ENCODE measurements at places on chromosomes 4 and X.

GRCh38 chr4:100834616-100835015 lies 316.8 kb upstream of the EMCN start:
- DNase-seq = no peak

DNA sequence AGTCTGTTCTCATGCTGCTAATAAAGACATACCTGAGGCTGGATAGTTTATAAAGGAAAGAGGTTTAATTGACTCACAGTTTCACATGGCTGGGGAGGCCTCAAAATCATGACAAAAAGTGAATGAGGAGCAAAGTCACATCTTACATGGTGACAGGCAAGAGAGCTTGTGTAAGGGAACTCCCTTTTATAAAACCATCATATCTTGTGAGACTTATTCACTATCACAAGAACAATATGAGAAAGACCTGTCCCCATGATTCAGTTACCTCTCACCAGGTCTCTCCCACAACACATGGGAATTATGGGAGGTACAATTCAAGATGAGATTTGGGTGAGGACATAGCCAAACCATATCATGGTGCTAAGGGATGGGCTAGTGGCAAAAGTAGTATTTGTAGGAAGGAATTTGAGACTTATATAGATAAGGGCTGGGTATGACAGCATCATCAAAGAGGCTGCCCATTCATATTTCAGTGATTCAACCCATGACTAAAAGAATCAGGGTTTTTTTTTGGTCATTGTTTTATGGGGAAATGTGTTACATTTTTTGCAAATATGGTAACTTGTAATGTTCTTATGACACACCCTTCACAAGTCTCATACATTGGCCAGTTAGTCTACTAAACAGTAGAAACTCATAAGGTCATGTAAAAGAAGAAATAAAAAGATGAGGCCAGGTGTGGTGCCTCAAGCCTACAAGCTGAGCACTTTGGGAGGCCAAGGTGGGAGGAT lies 34.7 kb downstream of the NUP62CL start:
- DNase-seq = no peak

DNA sequence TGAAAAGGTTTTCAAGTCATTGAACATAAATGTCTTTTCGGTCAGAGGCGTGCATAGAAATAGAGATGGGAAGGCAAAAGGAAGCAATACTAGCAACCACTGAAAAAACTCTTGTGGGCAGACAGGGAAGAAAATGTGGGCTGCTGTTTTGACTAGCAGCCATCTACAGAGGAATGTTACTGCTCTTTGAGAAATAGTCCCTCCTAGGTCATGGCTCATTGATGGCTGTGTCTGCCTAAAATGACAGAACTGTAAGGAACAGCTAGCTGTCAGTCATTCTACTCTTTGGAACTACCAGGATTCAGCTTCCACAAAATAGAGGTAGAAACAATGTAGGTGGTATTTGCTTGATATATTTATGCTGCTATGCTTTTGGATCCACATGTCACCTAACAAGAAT lies 26.9 kb upstream of the TMPRSS11B start:
- DNase-seq = no peak

DNA sequence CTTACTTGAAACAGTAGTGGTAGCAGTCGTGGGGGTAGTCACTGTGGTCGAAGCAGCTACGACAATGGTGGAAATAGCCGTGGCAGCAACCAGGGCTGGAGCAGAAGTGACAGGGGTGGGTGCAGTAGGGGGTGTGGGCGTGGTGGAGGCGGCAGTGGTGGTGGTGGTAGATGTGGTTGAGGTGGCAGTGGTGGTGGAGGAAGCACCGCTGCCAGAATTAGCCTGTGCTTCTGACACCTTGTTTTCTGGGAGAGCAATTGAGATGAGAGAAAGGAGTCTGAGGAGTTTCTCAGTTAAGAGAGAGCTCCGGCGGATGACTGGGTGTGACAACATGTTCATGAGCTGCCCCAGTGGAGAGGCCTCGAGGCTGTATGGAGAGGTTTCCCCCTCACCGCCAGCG lies 113.5 kb upstream of the HSD17B10 start:
- DNase-seq = no peak

DNA sequence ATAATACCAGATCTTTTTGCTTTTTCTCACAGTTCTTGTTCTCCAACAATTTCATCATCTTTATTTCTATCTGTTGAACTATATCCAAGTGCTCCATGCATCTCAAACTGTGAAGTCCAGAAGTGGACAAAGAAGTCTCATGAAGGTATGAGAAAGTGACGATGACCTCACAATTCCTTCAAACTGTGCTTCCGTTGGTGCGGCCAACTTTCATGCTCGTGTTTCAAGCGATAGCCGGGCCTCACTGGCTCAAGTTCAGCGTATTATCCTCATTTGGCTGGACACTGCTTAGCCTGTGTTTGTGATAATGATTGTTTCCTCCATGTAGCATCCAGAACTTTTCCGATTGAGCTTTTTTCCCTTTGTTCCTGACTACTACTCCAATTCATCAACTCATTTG lies 143.1 kb downstream of the PALLD start:
- DNase-seq = no peak

GRCh38 chrX:51420610-51421009 lies 75.8 kb downstream of the NUDT11 start:
- no peak for DNase-seq

GRCh38 chr4:15914291-15914690 lies 24.2 kb downstream of the FGFBP1 start:
- no peak for DNase-seq

- no peak for DNase-seq
Measured at GRCh38 chr4:87527431-87528220, 1.6 kb downstream of the SPARCL1 start.

- DNase-seq = no peak
Measured at GRCh38 chr4:112589206-112589605, 47.5 kb downstream of the ZGRF1 start.

GRCh38 chr4:160299608-160300007 lies 1196.7 kb downstream of the RAPGEF2 start:
- no peak for DNase-seq

- no peak for DNase-seq
Measured at GRCh38 chr4:7297374-7297773, 105.0 kb downstream of the SORCS2 start.

DNA sequence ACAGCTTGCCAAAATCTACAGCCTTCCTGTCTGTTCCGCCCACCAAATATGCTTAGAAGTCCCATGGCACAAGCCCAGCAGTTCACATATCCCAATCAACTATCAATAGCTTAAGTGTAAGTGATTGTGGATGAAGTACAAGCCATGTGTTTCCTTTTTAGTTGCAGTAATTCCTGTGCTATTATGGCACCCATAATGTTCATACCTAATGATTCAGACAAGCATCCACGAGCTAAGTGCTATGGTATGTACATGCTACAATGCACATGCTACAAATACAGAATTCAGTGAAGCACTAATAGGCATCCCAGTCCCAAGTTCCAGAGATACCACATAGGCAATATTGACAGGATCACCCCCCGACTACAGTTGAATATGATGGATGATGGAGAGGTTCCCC lies 94.5 kb downstream of the PCDH19 start:
- no peak for DNase-seq

DNA sequence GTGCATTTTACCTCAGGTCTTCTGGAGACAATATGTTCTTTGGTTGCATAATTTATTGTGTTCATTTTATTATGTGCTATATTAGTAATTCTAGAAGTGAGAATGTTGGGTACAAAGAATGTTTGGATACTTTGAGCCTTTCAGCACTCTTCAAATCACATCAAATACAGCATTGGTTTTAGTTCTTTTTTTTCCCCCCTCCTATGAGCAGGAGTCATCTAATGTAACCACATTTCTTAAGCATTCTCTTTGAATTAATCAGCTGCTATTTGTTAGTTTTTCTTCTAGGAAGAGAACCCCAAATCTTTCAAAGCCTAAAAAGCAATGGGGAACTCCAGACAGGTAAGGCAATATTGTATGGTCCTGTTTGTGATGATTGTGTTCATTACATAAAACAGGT lies 46.7 kb downstream of the ARL9 start:
- no peak for DNase-seq
